ENCODE measurements at places on chromosomes 3 and 15.
A peak's percentile ranks its signal among the peaks of the same experiment; 100 is the strongest.

GRCh38 chr15:100987143-100987542, 68.0 kb downstream of the LRRK1 start:
- no peak for DNase-seq

- DNase-seq: no peak
Observed at GRCh38 chr3:142977399-142977728, 13.9 kb upstream of the PAQR9 start.

- no peak for DNase-seq
Observed at GRCh38 chr3:169836078-169836941, 23.6 kb upstream of the LRRC34 start.

DNA sequence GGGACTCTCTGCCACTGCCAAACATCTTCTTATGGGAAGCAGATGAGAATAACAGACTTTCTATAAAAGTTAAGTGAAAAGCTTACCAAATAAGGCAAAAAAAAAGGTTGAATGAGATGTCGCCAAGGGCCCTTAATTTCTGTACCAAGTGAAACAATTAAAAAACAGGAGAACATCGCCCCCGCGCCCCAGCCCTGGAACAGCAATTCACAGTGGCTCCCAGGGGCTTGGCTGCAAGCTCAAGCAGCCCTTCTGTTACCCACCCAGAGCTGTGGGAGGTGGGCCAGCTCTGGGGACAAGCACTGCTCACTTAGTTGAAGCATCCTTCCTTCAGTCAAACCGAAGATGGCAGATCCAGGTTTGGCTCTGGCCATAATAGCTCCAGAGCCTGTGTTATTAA, 208.0 kb downstream of the ERC2 start:
- DNase-seq: no peak

GRCh38 chr3:182342252-182342651, 451.1 kb upstream of the ATP11B start:
- DNase-seq: no peak

GRCh38 chr3:31461426-31461825, 71.3 kb upstream of the STT3B start:
- no peak for DNase-seq

DNA sequence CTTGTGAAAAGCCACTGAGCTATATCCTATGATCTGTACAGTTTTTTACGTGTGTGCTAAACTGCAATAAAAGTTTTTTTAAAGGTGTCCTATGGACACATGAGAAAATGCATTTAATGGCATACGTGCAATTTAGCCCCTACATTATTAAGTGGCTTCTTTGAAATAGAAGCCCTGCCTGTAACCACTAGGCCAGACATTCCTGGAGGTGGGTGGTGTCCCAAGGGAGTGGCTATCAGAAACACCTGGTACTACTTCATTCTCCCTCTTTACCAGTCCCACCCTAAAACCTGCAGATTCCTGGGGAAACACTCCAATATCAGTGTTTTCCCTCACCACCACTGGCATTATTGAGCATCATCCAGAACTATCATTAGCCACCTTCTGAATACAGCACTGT, 100.0 kb downstream of the OXNAD1 start:
- DNase-seq: no peak

DNA sequence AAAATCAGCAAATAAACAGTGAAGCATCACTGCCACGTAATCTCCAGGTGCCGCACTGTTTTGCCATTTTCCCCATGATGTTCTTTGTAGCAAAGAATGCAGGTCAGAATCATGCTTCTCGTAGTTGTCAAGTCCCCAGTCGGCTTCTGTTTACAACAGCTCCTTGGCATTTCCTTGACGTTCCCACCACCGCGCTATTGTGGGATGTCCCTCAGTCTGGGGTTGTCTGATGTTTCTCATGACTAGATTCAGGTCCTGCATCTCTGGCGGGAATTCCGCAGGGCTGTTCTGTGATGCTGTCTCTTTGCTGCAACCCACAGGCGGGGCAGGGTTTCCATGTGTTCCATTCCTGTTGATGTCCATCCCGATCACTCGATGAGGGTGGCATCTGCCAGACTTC, 117.9 kb upstream of the SMAD3 start:
- no peak for DNase-seq

DNA sequence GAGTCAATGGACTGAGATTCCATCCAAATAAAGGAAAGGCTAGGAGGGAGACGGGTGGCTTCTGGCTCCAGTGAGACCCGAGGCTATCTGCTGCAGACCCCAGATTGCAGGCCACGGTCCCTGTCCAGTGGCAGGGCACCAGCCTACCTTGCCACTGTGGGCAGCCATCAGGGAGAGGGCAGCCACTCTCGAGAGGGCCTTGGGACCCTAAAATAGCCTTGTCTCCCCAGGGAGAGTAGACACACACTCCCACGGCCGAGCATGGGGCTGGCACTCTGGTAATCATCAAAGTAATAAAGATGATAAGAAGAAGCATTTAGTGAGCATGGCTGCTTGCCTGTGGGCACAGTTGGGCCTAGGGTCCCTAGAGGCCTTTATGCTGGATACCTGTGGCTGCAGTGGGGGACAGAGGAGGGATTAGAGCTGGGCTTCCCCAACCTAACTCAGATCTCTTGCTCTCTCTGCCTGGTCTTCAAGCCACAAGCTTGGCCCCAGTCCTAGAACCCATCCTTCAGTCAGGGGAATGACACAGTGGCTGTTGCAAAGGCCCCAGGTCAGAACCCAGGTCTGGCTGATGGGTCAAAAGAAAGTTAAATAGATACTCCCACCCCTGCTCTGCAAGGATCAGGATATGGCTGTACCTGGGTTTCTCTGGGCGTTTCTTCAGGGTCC, 9.2 kb upstream of the VIPR1 start:
- DNase-seq: no peak

DNA sequence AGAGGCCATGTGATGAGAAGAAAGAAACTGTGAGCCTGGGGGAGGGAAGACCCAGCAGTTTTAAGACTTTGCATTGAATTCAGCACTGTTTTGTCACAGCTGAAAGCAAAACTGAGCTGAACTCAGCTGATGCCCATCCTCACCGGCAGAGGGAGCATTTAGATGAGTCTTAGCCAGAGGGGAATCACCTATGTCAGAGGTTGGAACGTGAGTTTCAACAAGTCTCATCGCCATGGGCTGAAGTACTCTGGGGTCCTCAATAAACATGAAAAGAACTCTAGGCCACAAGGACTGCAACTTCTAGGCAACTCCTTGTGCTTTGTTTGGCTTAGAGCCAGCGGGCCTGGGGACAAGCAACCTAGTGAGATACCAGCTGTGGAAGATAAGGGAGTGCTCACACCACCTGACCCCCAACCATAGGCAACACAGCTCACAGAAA, 324.5 kb downstream of the TBL1XR1 start:
- DNase-seq: peak; percentile 50

DNA sequence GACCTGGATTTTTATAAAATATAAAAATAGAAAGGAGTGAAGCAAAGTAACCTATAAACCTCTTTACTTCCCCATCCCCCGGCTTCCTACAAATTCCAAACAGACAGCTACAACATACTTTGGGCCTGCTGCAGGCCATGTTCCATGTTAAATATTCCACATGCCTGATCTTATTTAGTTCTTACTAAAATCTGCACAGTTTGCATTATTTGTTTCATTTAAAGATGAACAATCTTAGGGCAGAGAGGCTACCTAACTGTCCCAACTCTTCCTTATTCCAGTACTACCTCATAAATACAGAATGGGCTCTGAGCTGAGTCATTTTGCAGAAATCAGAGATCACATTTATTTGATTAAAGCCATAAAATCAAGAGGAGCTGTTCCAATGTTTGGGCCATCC, 665.0 kb downstream of the PDCD6IP start:
- DNase-seq: no peak

- DNase-seq: no peak
Observed at GRCh38 chr15:43552986-43553385, 35.6 kb downstream of the MAP1A start.

DNA sequence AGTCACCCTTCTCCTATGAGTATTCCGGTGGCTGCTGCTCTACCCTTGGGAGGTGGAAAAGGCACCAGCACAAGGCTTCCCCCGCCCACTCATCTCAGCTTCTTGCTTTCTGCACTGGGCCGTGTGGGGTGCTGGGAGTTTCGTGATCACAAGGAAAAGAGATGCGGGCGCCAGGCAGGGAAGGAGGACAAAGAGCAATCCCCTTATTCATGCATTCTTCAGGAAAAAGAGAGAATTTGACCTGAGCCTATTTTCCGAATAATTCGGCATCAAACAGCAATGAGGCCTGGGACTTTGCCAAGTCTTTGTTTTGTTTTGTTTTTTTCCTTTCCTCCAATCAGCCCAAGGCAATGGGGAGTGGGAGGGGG, 102.2 kb upstream of the LPP start:
- no peak for DNase-seq

DNA sequence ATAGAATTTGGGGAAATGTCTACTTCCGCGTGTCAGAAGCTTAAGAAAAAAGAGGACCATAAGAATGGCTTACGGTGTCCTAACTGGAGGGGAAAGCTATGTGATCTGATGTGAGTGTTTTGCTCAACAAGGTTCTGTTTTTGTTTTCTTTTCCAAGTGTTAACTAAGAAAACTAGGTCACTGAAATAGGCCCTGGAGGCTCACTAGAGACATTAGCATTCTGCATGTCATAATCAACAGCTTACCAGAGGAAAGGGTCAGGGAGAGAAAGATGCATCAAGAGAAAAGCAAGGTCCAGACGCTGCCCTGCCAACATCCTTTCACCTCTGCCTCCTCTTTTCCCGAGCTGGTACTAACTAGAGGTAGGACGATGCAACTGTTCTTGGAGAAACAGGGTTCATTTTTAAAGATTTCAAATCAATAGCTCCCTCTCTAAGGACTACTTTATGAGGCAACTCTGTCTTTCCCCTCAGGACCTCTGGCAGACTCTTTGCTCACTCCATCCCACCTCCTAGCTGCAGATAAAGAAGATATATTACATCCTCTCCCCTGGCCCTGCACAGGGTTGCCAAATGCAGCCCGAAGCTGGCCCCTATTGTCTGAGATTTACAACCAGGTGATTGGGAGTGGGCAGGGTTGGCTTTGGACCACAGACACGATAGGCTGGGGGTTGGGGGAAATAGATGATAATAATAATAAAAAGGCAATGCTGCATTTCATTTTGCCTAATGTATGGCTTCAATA, 209.9 kb upstream of the SLC2A2 start:
- DNase-seq: no peak

DNA sequence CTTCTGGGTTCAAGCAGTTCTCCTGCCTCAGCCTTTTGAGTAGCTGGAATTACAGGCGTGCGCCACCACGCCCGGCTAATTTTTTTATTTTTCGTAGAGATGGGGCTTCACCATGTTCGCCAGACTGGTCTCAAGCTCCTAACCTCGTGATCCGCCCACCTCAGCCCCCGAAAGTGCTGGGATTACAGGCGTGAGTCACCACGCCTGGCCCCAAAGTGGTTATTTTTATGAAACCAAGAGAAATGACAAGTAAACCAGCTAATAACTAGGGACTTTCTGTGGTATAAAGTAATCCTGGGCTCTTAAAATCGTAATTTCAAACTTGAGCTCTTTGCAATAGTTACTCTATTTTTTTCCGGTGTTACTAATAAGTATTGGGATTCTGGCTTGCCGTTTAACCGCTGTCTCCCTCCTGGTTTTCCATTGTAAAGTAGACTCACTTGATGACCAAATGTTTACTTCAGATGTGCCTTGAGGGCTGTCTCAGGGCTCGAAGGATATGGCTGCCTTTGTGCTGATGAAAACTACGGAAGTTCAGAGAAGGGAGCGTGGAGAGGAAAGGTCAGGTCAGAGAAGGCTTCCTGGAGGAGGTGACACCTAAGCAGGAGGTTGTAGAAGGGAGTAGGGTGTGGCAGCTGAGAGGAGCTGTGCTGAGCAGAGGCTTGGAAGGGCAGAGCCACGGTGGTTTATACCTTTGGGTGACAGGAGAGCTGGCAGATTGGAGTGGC, 4.2 kb downstream of the ZSCAN2 start:
- DNase-seq: peak; percentile 29

GRCh38 chr3:46711760-46712159, 5.9 kb downstream of the PRSS50 start:
- no peak for DNase-seq

DNA sequence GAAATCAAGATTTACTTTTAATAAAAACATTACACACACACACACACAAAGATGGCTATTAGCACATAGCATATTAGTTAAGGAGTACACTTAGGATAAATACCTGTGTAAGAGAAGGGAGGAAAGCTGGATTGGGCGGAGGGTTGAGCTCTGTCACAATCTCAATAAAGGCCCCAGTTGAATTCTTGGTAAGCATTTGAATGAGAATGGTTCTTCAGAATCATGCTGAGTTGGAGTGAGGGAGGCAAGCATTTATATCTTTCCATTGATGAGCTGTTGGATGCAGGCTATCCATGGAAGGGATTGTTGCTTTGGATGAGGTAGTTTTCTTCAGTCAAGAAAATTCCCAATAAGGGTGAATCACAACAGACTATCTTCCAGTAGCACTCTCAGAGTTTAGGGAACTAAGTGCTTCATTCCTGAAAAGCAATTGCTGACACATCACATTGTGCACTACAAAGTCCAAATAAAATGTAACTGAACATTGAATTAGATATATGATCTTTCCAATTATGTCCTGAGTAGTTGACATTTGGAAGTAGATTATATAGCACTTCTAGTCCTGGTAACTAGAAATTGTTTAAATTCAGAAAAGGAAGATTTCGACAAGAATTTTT, 95.7 kb downstream of the SUCNR1 start:
- DNase-seq: no peak

GRCh38 chr3:13294442-13295351, 125.4 kb downstream of the NUP210 start:
- no peak for DNase-seq

DNA sequence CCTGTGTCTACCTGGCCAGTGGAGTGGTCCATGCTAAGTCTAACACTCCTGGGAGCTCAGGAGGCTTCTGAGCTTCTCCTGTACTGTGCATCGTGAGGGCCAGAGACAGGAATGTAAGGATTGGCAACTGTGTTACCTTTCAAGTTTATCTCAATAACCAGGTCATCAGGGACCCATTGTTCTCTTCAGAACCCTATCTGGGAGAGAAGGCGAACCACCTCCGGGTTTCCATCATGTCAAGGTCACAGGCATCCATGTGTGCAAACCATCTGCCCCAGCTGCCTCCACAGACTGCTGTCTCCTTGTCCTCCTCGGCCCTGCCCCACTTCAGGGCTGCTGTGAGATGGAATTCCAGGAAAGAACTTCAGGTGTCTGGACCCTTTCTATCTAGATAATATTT, 5.9 kb downstream of the ANKRD63 start:
- no peak for DNase-seq

DNA sequence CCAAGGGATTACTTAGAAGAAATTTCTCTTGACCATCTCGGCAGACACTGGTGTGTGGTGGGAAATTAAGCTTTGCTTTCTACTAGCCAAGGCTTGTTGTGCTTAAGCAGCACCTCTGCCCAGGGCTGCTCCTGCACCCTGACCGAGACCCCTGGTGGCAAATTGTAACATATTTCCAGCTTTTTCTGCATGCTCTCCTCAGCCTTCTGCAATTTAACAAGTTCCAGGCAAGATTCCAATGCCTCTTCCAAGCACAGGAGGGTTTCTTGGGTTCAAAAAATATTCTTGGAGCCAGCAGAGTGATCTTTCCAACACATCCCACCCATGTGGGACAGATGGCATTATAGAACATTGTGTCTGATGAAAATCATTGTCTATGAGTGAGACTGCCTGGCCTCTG, 210.5 kb downstream of the CLSTN2 start:
- DNase-seq: no peak

GRCh38 chr15:23912191-23912590, 225.1 kb upstream of the NDN start:
- DNase-seq: no peak

- no peak for DNase-seq
Observed at GRCh38 chr15:65982627-65983322, 113.5 kb downstream of the RAB11A start.

All from activated naive CD4-positive, alpha-beta T cell treated with anti-CD3 and anti-CD28 coated beads, Interleukin-2, amount 50 U/mL, for 16 hours (primary cell).